ENCODE measurements at places on chromosomes 7 and 10.

- no peak for DNase-seq
These were observed 276.8 kb upstream of the AKR1E2 start for GRCh38 chr10:4549139-4549653.

DNA sequence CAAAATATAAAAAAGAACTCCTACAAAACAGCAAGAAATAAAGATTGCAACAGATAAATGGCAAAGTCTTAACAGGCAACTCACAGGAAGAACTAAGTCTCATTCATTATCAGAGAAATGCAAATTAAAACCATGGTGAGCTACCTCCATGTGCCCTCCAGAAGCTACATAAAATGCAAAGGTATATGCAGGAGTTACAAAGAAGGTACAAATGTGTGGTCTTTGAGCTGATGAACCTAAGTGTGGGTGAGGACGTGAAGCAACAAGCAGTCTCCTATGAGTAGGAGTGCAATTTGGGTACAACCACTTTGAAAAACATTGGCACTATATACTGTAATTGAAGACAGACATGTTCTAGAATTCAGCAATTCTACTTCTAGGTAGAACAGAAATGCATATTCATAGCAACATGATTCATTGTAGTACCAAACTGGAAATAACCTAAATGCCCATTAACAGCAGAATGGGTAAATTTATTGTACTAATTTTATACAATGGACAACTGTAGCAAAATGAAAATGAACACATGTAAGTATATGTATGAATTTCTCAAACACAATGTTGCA is 61.6 kb upstream of the KCNMA1 start:
- DNase-seq: no peak

DNA sequence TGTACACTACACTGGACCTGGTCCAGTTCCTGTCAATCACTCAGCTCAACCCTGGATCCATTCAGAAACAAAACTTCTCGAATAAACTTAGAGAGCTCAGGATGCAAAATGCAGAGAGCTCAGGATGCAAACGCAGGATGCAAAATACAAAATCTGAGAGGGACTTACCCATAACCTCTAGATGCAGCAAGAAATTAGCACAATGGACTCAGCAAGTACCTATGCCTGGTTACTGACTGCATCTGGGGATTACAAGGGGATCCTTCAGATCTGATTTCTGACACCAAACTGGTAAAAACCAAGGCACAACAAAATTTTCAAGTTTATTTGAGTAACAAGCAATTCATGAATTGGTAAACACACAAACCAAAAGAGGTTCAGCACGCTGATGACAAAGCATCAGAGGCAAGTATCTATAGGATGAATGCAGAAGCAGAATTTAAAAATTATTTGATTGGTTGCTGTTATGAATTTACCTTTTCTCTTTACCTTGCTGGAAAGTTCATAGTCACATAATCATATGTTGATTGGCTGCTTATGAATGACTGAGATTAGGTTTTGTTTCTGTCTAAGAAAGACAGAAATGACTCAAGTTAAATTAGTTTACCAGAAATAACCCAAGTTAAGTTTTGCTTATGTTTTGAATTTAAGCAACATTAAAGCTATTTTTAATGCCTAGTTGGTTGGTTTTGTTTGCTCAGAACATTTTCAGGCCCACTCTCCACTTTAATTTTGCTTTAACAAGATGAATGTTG is 11.4 kb downstream of the GIMAP6 start:
- no peak for DNase-seq

DNA sequence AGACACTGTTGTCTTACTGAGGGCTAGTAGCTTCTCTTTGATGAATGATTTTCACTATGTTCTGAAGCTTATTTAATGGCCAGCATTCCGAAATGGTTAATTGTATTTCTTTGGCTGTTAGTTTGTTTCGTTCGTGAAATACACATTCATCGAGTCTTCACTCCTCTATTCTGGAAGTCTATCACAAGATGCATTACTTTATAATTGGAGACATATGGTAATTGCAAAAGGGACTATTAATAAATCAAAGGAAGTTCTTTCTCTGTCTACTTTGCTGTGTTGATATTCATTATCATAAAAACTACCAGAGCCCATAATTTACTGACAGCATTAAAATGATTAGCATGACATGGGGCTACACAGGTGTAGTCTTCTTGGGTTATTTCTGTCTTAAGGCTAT is 133.8 kb upstream of the IGFBP3 start:
- no peak for DNase-seq

DNA sequence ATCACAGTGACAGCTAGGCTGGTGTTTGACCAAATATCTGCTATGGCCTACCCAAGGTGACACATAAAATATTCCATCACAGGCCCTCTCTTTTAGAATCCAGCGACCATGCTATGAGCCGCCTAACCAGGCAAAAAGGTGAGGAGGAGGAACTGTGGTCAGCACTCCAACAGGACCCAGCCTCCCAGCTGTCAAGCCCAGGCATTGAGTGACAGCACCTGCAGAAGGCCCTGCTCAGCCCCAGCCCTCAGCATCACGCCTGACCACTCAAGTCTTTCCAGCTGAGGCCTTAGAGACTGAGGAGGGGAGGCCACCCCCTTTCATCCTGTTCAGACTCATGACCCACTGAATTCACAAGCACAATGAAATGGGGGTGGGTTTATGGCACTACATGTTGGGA is 43.0 kb downstream of the CXCL12 start:
- no peak for DNase-seq

DNA sequence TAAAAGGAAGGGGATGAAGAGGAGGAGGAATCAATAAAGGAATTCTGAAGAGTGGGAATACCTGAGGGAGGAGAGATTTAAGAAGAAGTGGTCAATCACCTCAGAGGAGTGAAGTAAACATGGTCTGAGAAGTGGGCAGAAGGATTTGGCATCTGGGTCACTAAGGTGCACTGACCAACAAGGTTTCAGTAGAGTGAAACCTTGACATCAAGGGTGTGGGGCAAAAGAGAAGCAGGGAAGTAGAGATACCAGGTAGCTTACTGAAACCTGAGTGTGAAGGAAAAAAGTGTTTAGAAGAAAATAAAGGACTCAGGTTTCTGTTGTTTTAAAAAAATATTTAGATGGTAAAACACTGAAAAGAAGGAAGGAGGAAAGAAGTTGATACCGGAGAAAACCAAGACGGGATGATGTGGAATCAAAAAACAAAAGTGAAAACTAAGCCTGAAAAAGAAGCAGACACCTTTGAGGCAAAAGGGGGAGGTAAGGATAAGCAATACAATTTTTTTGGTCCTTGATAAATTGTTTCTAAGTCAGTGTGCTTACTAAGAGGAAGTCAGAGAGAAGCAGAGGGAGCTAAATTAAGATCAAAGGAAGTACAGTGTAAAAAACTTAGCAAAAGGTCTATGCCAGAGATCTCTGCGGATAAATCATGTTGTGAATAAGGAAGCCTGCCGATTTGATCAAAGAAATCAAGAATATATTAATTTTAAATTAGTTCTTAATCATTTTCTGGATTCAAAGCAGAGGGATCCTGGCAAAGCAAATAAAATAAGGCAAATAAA is 137.2 kb upstream of the GPR22 start:
- no peak for DNase-seq

DNA sequence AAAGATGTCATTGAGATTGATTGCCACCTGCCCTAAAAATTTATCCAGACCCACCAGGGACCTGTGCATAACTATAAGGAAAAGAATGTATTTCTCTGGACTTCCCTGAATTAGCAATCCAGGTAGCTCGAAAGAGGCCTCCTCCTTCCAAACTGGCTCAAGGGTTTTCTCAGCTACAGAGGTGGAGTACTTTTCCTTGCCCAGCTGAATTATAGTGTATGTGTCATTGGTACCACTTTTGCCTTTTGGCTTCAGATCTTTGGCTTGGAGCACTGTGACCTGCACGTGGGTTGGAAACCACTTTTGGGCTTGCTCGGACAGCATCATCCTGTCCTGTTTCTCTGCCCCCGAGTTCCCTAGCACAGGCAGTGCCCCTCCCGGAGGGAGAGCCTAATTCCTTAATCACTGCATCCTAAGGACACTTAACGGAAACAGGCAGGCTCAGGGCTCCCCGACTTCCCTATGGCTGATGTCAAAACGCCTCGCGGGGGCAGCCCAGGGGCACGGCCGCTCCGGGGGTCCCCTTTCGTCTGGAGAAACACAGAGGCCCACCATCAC is 825 bp downstream of the RAB11FIP2 start:
- peak; percentile 35 for DNase-seq

- DNase-seq: peak; percentile 50
These were observed 70.1 kb upstream of the CABCOCO1 start for GRCh38 chr10:61592581-61592980.

DNA sequence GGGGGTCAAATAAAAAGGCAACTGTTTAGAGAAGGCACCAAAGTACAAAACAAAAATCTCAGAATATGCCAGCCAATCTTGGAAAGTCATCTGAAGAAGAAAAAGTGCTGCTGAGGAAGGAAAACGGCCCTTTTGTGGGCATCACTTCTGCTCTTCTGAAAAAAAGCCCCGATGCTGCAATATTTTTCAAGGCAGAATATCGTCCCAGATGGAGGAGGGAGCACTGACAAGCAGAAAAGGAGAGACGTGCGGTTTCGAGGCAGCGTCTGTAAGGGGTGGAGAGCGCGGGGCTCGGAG is 959 bp upstream of the ATRNL1 start:
- no peak for DNase-seq

DNA sequence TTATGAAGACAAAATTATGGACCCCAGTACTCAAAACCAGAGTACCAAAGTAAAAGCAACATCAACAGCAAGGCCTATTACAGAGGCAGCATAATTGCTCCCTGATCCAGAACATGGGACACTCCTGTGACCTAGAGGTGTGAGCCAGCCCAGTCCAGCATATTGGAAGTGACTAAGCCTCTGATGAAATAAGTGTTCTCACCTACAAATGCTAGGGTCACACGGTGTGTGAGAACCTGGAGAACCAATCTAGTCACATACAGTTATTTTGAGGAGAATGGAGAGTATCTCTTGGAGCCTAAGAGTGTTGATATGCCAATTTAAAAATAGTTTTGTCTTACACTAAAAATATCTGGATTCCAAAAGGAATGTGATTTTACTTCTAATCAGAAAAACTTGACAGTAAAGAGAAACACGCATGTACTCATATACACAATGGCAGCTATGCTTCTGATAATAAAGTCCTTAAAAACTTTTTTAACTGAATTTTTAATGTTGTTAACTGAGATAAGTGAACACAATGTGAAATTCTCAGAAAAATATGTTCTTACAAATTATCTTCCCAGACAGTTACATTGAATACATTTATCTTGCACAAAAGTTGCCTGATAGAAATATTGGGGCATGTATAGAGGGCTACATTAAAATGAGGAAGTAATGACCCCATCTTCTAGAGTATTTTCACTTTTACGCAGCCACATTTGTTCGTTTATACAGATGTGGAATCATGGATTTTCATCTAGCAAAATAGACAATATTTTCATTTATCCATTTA is 56.8 kb upstream of the CD36 start:
- DNase-seq: no peak

DNA sequence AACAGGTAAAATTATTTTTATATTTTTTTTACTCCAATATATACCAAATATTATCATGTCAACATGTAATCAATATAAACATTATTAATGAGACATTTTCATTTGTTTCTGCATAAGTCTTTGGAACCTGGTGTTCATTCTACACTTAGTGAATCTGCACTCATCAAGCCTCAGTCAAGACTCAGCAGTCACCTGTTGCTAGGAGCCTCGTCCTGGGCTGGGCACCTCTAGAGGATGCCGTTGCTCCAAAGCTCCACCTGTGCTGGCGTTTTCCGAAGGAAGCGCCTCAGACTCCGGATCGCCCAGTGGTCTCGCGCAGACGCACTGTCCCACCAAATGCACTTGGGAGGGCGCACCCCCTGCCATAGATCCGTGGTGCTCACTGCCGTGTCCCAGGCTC is 604.7 kb upstream of the MKI67 start:
- no peak for DNase-seq

GRCh38 chr7:28858206-28858605 is 99.9 kb downstream of the TRIL start:
- no peak for DNase-seq

- DNase-seq: peak; percentile 69
These were observed at the start of gene AFAP1L2 for GRCh38 chr10:114404171-114405010. Gene AFAP1L2, minus strand, starts transcription at chr10:114404502. Its CDS starts 47 bp downstream, at chr10:114404455.

DNA sequence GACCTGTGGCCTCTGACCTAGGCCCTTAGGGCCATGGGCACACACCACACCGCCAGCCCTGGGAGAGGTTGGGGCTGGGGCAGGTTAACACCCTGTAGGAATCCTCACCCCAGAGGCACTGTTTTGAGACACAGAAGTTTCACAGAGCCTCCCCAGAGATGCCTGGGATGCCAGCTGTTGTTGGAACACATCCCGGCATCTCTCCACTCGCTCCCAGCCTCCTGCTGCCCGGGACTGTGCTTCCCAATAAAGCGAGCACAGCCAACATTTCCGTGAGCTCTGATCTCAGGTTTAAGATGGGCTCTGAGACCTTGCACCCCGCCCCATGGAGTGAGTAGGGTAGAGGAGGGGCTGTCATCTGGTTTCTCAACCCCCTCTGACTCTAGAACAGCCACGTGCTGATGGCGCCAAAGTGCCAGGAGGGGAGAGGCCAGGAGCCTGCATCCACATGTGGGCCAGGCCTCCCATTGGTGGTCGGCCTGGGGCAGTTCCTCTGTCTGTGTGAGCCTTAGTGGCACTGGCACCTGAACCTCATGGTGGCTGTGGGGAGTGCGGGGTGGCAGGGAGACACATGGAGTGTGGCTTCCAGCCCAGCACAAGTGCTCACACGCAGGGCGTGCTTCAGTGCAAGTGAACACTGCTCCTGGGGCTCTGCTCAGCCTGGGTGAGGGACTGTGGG is 54.7 kb downstream of the RASGEF1A start:
- no peak for DNase-seq

GRCh38 chr7:28309704-28310459 is 102.4 kb upstream of the CREB5 start:
- no peak for DNase-seq

- DNase-seq: no peak
These were observed 372.4 kb downstream of the SUGCT start for GRCh38 chr7:40507166-40507565.

DNA sequence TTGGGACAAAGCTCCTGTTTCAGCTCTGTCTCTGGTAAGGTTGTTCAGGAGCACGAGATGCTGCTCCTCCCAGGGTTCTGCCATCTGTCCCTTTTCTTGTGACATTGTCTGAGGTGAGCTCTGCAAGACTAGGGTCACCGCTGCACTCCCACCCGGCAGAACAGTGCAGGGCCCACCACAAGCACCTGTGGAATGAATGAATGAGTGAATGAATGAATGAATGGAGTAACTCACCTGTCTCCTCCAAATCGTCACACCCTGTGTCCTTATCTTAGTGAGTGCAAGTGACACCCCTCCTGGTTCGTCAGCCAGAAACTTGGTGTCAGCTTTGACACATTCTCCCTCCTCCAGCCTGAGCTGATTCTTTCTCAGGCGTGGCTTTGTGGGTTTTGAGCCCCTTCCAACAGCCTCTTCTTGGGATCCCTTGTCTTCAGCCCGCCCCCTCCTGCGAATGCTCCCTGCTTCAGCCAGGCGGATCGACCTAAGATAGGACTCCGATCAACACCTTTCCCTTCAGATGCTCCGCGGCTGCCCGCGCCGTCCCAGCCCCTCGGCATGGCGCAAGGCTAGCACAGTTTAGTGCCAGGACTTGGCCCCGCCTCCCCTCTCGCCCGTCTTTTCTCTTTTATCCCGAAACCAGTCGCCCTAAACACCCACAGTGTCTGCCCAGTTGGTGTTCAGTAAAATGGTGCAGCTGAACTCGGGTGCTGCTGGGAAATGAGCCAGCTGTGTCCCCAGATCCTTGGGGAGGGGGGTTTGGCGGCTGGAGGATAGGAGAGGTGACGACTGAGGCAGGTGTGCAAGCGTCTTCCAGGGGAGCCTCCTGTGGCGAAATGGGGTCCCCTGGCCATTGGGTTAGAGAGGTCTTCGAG is 89.3 kb downstream of the BEND7 start:
- DNase-seq: no peak
